ENCODE measurements at places on chromosomes 13 and 19. TPM values are rescaled to one million over a fixed set of nuclear protein-coding genes. Genes with fewer than 3 reads are reported as not detected.

- DNase-seq = no peak
Observed at GRCh38 chr19:15540435-15540834, 32.1 kb downstream of the CYP4F22 start.

GRCh38 chr13:94176561-94176960 is 302.9 kb downstream of the DCT start:
- no peak for DNase-seq

CLDND2 gene
- total RNA-seq = not detected

GRCh38 chr19:11737964-11738745 is 591 bp downstream of the ZNF823 start:
- DNase-seq = no peak

DNA sequence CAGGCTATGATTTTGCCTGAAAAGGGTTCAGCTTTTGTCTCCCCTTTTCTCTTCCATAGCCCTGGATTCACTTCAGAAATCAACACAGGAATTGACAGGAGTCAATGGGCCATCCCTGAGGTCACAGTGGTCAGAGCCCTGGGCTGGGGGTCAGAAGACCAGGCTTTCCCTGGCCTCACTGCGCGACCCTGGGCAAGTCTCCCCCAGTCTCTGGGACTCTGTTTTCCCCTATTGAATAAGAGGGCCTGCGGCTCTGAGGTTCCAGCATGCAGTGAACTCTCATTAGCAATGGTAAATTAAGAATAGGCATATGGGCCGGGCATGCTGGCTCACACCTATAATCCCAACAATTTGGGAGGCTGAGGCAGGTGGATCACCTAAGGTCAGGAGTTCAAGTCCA is 30.7 kb upstream of the VSTM2B start:
- DNase-seq = no peak

GRCh38 chr13:74070065-74070464 is 64.1 kb downstream of the KLF12 start:
- DNase-seq = no peak

DNA sequence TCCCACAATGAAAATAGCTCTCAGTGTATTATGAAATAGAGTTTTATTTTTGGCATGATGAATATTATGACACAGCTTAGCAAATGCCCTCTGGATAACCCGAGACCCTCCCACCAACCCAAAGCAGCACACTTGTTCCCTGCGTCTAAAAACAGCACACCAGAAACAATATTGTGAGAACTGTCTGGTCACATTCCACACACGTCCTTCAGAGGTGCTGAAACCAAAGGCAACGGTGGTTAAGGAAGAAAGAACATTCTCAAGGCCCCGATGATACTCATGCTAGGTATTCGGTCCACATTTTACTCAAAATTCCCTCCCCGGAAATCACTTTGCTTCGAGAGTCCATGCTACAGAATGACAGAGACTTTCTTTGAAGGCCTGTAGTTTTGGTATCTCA is 156.7 kb downstream of the SLC7A1 start:
- no peak for DNase-seq

All from chondrocyte (in vitro differentiated cells).